ENCODE measurements at places on chromosomes 3 and 15.
A peak's percentile ranks its signal among the peaks of the same experiment; 100 is the strongest.

DNA sequence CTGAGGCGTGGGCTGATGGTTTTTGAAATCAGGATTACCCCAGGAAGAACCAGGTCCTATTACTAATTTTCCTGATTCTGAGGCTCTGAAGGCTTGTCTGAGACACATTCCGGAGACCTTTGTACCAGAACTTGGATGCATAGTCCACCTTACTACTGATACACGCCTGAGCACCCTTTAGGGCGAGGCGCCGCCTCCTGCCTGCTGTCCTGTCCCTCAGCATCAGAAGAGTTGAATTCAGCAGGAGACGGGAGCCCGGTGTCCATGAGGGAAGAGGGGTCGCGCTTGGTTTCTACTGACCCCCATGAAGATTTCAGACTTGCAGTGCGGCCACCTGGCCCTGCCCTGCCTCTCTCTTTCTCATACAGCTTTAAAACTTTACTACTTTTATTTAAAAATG, 49.9 kb downstream of the KLF13 start:
- peak overlapping the region; percentile 91 for H3K27ac ChIP-seq
- H3K4me1 ChIP-seq, result peaks cover 76% of the 10 kb centered on the region
- H3K27me3 ChIP-seq, result no peaks in the 10 kb centered on the region
- H3K4me3 ChIP-seq, result no peak overlapping the region
- peaks cover 28% of the 10 kb centered on the region for H3K36me3 ChIP-seq

DNA sequence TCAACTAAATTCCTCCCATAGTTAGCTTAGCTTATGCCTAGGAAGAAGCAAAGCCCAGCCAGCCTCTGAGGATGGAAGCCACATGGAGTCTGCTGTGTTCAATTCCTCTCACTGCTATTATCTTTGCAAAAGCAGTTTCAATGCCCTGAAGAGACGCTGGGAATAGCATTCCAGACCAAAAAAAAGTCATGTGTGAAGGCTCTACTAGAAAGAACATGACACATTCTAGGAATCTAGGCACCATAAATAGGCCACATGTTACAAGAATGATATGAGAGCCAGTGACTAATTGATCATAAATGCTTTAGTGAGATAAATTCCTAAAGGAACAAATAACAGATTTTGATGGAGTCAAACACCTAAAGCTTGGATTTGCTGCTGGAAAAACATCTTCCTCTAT, 800.8 kb downstream of the TUSC7 start:
- no peak overlapping the region for H3K4me3 ChIP-seq
- DNase-seq, result peak; percentile 50
- no peaks in the 10 kb centered on the region for H3K27me3 ChIP-seq
- H3K36me3 ChIP-seq, result no peaks in the 10 kb centered on the region
- peaks cover 7% of the 10 kb centered on the region for H3K4me1 ChIP-seq
- peak overlapping the region; percentile 37 for H3K27ac ChIP-seq

GRCh38 chr3:3107858-3108257, 2.3 kb downstream of the IL5RA start:
- H3K4me1 ChIP-seq, result no peaks in the 10 kb centered on the region
- H3K4me3 ChIP-seq, result no peak overlapping the region
- H3K36me3 ChIP-seq, result no peaks in the 10 kb centered on the region
- H3K27ac ChIP-seq, result no peak overlapping the region
- peaks cover 6% of the 10 kb centered on the region for H3K27me3 ChIP-seq

GRCh38 chr3:70120357-70120966, 120.9 kb downstream of the SAMMSON start:
- DNase-seq, result peak; percentile 30
- H3K27me3 ChIP-seq, result no peaks in the 10 kb centered on the region

DNA sequence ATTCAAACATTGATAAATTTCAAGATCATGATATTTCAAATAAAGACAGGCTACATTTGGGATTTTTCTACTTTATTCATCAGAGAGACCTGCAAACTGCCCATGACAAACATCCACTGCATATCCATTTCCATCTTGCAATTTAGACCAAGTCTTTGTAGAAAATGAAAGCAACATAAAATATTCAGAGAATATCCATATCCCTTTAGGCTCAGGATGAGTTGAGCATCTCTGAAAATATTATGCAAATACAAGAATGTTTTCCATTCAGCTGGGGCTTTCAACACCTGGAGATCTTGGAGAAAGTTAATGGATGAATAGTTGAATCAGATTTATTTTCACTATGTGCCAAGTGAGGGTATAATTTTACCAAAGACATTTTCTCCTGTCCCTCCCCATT, 103.4 kb downstream of the TUSC7 start:
- H3K4me1 ChIP-seq, result no peaks in the 10 kb centered on the region
- H3K36me3 ChIP-seq, result no peaks in the 10 kb centered on the region
- DNase-seq, result no peak
- no peaks in the 10 kb centered on the region for H3K27me3 ChIP-seq
- no peak overlapping the region for H3K27ac ChIP-seq
- H3K4me3 ChIP-seq, result no peak overlapping the region

DNA sequence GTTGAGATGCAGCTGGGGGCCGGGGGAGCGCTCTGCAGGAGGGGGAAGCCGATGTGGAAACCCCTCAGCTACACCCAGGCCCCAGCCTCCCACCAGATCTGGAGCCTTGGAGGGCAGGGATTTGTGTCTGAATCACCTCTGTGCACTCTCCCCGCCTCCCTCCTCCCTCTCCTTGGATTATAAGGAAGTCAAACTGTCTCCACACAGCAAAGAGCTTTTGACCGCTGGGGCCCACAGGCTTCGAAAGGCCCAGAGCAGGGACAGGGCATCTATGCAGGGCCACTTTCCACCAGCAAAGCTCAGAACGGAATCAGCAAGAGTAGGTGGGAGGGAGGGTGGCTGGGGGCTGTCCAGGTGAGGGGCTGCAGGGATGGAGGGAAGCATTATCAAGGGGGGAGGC, 68.9 kb downstream of the IQSEC1 start:
- DNase-seq, result no peak
- no peaks in the 10 kb centered on the region for H3K27me3 ChIP-seq
- H3K4me1 ChIP-seq, result no peaks in the 10 kb centered on the region
- no peaks in the 10 kb centered on the region for H3K36me3 ChIP-seq
- no peak overlapping the region for H3K4me3 ChIP-seq

- no peaks in the 10 kb centered on the region for H3K4me1 ChIP-seq
- no peaks in the 10 kb centered on the region for H3K27me3 ChIP-seq
- H3K27ac ChIP-seq, result no peak overlapping the region
Measured at GRCh38 chr3:81740731-81741130, 20.7 kb downstream of the GBE1 start.

GRCh38 chr3:98532709-98533571, 1.2 kb downstream of the GPR15 start:
- H3K27me3 ChIP-seq, result no peaks in the 10 kb centered on the region
- H3K27ac ChIP-seq, result no peak overlapping the region

DNA sequence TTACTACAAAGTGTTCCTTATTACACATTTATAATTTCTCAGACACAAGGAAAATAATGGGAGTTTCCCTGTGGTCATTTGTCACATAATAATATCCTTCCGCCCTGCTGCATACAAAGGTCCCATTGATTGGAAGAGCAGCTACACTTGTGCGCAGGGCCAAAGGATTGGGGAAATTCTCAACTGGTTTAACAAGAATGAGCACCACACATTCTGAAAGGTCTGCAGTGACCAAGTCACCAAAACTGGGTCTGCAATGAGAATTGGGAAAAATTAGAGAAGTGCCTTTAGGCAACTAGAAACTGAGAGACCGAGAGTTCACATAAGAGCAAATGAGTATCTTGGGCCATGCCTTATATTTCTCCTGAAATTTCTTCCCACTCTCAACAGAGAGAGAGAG, 98.2 kb upstream of the NR2F2 start:
- H3K36me3 ChIP-seq, result no peaks in the 10 kb centered on the region
- H3K27ac ChIP-seq, result no peak overlapping the region
- no peaks in the 10 kb centered on the region for H3K27me3 ChIP-seq

DNA sequence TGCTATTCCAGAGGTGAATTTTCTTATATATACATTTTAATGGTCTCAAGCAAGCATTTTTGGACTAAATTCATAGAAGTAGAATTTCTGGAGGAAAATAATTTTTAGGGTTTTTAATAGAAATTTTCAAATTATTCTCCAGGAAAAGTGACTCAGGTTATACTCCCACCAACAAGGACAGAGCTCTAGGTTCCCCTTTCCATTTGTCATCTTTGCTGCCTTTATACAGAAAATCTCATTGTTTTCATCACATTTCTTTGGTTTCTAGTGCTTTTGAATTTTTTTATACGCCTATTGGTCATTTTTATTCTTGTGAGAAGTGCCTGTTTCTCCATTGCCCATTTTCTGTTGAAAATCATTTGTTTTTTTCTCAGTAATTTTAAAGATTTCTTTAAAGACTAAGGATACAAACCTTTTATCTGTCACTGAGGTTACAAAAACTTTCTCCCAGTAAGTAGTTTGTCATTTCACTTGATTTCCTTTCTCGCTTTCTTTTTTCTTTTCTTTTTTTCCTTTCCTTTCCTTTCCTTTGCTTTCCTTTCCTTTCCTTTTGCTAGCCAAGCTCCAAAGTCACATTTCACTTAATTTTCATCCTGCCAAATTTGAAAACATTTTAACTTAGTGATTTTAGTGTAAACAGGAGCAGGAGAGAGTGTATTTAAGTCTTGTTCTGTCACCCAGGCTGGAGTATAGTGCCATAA, 77.1 kb upstream of the CHRNB4 start:
- H3K27me3 ChIP-seq, result no peaks in the 10 kb centered on the region
- H3K36me3 ChIP-seq, result no peaks in the 10 kb centered on the region
- H3K27ac ChIP-seq, result no peak overlapping the region

- H3K27me3 ChIP-seq, result no peaks in the 10 kb centered on the region
- H3K4me1 ChIP-seq, result no peaks in the 10 kb centered on the region
- H3K4me3 ChIP-seq, result no peak overlapping the region
- H3K27ac ChIP-seq, result no peak overlapping the region
Measured at GRCh38 chr3:67635806-67636205, 18.6 kb downstream of the SUCLG2 start.

GRCh38 chr3:170689893-170690660, 104.2 kb upstream of the SLC7A14 start:
- H3K27me3 ChIP-seq, result no peaks in the 10 kb centered on the region
- no peaks in the 10 kb centered on the region for H3K4me1 ChIP-seq
- DNase-seq, result peak; percentile 29
- H3K27ac ChIP-seq, result no peak overlapping the region
- no peak overlapping the region for H3K4me3 ChIP-seq
- H3K36me3 ChIP-seq, result no peaks in the 10 kb centered on the region
